ENCODE measurements at places on chromosomes 5 and 9.

- DNase-seq = no peak
These were observed 60.5 kb downstream of the PCSK5 start for GRCh38 chr9:75950998-75951397.

DNA sequence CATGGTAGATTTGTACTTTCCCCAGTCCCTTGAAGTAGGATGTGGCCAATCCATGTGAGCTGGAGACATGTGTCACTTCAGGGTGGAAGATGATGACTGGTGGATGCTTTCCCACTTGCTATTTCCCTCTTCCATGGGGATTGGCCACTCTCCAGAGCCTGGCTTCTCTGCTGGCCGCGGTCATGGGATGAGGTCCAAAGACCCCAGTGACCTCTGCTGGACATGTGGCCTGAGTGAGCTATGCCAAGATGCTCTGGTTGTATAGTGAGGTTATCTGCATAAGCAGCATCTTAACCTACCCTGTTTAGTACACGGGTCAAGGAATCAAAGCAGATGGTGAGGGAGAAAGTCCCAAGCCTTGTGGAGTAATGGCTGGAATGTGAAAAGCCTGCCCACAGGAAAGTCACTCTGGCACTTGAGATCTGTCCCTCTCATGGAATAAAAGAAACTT lies 47.1 kb downstream of the SH3PXD2B start:
- DNase-seq = no peak

DNA sequence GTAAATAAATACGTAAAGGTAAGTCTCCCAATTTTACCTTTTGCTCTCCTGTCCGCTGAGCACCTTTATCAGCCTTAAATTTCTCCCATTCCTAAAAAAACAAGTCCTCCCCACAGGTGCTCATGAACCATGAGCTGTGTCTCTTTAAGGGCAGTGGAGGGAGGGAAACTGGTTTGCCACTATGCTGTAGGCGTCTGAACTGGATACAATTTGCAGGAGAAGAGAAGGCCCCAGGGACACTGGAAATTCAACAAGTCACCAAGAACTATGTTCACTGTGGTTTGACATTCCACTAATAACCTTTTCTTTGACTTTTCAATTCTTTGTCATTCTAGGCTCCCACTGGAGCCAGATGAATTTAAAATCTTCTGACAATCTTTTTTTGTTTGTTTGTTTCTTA lies 72.2 kb downstream of the LHFPL2 start:
- no peak for DNase-seq

GRCh38 chr5:126973193-126973592 lies 57.2 kb downstream of the MARCHF3 start:
- no peak for DNase-seq

DNA sequence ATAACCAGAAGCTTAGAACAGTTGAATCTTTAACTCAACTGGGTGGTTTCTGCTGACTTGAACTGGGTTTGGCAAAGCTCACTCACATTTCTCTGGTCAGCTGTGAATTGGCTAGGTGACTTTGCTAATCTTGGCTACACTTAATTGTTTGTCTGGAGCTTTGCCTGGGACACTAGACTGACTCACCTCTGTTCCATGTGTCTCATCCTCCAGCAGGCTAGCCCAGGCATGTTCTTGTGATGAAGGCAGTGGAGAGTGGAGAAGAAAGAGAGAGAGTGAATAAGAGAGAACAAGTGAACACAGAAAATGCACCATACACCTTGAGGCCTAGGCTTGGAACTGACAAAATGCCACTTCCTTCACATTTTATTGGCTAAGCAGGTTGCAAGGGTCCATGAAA lies 32.6 kb downstream of the SPATA31D1 start:
- no peak for DNase-seq

- no peak for DNase-seq
These were observed 99.1 kb upstream of the SMC5 start for GRCh38 chr9:70159630-70160029.

DNA sequence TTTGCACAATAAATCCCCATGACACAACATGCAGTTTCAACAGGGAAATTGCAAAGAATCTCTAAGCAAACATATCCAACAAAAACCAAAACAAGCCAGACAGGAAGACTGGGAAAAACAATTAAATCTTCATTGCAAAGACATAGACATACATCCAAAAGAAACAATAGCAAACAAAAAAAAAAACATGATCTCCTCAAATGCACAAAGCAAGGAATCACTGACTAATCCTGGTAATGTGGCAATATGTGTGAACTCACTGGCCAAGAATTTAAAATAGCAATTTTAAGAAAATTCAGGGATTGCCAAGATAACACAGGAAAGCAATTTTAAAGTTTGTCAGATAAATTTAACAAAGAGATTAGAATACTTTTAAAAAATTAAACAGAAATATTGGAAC lies 520.1 kb upstream of the SMC2 start:
- DNase-seq = no peak

DNA sequence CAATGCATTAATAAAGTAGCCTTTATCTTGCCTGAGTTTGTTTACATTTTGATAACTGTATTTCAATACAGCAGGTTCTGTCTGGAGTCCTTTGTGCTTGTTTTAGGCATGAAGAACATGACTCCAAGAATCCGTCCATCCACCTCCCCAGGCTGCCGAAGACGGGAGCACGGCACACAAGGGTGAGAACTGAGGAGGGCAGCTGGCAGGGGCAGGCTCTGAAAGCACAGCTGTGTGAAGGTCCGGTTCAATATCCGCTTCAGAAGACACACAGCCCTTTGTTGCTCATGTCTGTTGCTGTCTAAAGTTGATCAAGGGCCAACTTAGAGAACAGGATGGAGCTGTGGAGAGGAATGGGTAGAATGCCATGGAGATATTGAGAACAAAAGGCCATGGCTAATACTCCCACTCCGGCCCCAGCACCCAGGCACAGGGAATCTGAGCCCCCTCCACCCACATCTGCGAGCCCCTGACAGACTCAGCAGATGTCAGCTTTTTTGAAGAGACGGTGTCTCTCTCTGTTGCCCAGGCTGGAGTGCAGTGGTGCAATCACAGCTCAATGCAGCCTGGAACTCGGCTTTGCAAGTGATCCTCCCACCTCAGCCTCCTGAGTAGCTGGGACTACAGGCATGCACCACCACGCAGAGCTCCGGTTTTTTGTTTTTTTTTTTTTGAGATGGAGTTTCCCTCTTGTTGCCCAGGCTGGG lies 58.5 kb upstream of the GNE start:
- DNase-seq = no peak

DNA sequence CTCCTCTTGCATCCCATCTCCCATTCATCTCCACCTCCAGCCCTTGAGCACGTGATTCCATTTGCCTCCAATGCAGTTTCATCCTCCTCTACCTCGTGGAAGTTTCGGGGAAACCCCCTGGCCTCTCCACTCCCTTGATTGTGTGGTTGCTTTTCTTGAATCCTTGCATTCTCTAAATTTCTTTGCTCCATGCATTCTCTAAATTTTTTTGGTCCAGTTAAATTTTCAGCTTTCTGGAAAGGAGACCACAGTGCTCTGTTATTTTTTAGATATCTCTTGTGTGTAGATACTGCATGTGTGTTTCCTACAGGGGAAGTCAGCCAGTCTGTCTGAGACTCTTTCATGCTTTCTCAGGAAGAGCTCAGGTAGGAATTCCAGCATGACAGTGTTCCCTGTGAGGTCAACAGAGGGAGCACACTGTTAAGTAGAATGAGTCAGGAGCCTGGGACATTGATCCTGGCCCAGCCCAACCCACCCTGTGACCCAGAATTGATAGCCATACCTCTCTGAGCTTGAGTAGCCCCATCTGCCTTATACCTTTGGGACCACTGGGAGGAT lies 52.8 kb downstream of the AMBP start:
- DNase-seq = no peak

DNA sequence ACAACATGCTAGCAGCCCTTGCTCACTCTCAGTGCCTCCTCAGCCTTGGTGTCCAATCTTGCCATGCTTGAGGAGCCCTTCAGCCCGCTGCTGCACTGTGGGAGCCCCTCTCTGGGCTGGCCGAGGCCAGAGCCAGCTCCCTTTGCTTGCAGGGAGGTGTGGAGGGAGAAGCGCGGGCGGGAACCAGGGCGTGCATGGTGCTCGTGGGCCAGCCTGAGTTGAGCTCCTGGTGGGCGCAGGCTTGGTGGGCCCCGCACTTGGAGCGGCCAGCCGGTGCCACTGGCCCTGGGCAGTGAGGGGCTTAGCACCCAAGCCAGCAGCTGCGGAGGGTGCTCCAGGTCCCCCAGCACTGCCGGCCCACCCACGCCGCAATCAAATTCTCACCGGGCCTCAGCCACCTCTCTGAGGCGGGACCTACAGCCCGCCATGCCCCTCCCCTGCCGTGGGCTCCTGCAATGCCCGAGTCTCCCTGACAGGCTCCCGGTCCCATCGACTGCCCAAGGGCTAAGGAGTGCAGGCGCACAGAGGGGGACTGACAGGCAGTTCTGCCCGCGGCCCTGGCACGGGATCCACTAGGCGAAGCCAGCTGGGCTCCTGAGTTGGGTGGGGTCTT lies 333.5 kb downstream of the KCNN2 start:
- DNase-seq = no peak

DNA sequence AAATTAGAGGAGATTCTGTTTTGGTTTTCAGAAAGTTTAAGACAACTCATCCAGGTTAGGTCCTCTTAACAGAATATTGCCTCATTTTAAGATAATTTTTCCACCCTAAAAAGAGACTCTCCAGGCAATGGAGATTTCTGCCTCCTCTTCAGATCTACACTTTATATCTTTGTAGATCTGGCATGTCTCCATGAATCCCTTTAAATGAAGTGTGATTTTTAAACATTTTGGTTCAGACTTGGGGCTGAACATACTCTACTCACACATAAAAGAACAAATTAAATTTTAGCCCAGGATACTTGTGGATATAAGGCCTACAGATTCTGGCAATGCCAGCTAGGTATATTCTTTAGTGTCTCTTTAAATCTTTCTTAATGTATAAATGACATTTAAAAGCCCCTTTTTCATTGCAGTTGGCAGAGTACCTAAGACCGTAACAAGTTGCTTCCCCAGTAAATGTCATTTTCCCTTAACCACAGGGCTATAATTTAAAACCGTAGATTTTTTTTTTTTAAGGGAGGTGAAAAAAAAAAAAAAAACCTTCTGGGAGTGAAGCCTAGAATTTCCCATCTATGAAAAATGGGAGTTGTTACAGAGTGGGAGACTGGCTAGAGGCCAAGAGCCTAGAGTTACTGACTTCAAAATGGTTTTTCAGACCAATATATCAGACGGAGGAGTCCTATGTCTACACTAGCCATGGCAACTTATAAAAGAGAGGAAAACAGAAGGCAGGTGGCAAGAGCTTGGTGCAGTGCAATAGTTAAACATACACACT lies 207.8 kb upstream of the TARS1 start:
- DNase-seq = no peak

DNA sequence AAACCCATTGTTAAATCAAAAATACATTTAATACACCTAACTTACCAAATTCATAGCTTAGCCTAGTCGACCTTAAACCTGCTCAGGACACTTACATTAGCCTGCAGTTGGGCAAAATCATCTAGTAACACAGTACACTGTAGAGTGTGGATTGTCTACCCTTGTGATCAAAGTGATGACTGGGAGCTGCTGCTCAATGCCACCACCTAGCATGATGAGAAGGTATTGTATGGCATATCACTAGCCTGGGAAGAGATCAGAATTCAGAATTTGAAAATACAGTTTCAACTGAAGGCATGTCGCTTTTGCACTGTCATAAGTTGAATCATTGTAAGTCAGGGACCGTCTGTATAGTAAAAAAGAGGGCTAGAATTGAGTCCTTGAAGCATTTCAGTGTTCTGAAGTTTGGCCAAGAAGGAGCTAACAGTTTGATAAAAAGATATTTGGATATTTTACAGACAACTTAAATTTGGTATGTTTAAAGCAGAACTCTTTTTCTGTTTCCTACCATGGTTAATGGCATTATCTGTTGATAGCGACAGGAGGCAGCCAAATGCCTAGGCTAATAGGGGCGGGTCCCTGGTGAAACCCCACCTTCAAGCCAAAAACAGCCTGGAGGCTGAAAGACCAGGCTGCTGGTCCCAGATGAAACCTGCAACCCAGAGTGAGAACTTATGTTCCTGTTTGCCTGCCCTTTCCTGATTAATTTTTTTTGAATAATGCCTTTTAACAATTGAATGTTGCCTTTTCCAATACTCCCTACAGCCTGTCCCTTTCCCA lies 23.0 kb downstream of the SMIM15 start:
- DNase-seq = no peak

DNA sequence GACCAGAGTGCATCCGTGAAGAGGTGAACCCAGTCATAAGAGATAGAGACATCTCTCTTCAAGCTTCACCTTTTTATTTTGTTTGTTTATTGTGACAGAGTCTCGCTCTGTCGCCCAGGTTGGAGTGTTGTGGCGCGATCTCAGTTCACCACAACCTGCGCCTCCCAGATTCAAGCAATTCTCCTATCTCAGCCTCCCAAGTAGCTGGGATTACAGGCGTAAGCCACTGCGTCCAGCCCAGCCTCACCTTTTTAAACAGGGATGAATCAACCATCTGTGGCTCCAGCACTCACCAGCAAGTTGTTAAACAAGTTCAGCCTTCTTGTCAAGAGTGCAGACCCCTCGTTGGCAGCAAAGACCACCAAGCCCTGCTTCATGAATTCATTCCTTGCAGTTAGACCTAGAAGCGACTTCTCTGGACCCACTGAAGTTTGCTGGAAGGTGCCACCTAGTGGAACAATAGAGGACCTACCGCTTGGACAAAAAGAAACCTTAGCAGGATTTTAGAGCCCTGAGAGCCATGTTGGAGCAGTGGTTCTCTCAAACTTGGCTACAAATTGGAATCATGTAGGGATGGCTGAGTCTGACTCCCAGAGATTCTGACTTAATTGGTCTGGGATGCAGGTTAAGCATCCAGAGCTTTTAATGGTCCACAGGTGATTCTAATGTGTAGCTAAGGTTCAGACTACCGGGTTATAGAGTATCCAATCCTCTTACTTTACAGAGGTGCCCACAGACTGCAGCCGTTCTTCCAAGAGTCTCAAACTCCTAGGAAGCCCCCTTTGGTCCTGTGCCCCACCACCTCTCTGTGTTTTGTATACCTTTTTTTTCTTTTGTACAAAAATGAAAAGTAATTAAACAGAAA lies 10.5 kb upstream of the GALNT10 start:
- DNase-seq = no peak
